ENCODE measurements at places on chromosomes 5 and 9.

GRCh38 chr5:9173281-9174048, 372.4 kb downstream of the SEMA5A start:
- no peak for DNase-seq

- DNase-seq = no peak
Measured at GRCh38 chr9:33223696-33224095, 16.3 kb upstream of the SPINK4 start.

- DNase-seq = peak; percentile 44
Measured at GRCh38 chr5:67010684-67011409, 185.8 kb downstream of the CD180 start.

DNA sequence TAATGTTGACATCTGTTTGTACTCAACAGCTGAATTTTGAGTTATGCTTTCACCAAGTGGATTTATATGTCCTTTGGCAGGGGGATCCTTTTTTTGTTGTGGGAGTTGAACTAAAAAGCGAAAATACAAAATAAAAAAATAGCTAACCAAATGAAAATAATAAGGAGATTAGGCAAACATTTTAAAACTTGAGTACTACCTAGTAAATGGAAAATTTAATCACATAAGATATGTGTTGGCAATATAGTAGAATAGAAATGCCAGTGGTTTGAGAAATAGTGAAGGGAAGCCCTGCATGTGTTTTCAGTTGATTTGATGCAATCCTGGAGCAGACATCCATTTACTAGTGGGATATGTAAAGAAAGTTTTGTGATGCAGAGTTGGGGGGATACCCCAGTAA, 98.0 kb downstream of the RASGRF2 start:
- DNase-seq = no peak

GRCh38 chr9:16869882-16870595, 431 bp downstream of the BNC2 start:
- DNase-seq = no peak

DNA sequence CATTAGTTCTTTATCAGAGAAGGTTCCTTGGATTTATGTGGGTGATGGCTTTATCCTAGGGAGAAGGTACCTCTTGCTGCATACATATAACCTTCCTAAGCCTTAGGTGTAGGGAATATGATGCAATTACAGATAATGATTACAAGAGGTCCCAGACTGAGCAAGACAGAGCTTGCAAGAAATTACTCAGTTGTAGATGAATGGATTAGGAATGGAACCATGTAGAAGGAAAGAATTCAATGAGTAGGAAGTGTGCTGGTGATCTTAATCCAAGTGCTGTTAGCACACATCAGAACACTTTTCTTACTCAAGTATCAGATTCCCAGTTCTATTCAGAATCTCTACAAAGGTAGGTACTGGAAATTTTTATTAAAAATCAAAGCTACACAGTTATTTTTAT, 2.5 kb downstream of the OR13F1 start:
- DNase-seq = no peak

DNA sequence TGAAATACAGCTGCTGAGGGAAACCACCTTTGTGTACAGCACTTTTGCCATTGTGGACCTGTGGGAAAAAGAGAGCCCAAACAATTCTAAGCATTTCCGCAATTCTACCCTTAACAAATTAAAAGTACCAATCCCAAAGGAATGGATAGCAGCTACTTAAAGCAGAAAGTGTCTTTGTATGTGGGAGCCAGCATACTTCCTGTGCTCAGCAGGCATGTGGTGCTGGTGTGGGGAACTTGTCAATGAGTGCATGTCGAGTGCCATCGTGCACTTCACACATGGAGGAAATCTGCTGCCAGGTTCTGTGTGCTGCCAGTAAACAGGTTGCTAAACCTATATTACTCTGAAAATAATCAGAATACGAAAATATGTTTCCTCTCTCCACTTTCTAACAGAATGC, 399.0 kb downstream of the LRRC70 start:
- no peak for DNase-seq

- DNase-seq = no peak
Measured at GRCh38 chr9:27112235-27112634, 3.2 kb downstream of the TEK start.

DNA sequence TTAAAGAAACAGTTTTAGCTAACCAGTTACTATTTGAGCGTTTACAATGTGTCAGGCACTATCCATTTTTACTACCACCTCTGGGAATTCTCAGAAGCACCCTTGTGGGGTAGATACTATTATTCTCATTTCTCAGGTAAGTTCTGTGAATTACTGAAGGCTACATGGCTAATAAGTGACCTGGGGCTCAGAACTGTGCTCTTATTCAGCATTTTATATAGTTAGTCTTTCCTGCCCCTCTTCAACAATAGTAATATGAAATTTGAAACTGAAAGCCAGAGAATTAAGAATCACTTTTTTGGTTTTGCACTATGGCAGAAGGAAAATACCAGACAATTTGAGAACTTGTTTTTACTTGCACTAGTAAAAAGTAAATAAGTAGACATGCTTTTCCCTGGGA, 11.8 kb downstream of the ELL2 start:
- DNase-seq = no peak

- DNase-seq = no peak
Measured at GRCh38 chr9:121266906-121267650, 884 bp upstream of the GSN start.

- no peak for DNase-seq
Measured at GRCh38 chr5:123097871-123098735, 9.1 kb downstream of the PRDM6 start.

GRCh38 chr9:69324549-69325401, at the start of gene ENTREP1:
ENTREP1 (plus strand) TSS chr9:69325215; CDS start chr9:69325310, 95 bp downstream.
- no peak for DNase-seq

DNA sequence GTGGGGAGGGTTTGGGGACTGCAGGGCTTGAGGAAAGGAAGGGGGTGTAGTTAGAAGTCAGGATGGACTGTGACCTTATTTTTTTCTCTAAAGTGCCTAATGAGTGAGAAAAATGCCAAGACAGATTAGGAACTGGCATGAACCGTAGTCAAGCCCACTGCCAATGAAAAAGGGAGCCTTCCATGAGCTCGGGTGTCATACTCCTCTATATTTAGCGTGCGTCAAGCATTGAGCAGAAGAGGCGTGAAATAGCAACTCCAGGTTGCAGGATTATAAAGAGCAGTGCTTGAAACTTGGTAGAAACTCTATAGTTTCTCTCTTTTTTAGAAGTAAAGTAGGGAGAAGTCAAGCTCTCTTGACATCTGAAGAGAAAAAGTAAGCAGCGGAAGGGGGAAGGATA, 1.8 kb downstream of the SGCD start:
- no peak for DNase-seq

DNA sequence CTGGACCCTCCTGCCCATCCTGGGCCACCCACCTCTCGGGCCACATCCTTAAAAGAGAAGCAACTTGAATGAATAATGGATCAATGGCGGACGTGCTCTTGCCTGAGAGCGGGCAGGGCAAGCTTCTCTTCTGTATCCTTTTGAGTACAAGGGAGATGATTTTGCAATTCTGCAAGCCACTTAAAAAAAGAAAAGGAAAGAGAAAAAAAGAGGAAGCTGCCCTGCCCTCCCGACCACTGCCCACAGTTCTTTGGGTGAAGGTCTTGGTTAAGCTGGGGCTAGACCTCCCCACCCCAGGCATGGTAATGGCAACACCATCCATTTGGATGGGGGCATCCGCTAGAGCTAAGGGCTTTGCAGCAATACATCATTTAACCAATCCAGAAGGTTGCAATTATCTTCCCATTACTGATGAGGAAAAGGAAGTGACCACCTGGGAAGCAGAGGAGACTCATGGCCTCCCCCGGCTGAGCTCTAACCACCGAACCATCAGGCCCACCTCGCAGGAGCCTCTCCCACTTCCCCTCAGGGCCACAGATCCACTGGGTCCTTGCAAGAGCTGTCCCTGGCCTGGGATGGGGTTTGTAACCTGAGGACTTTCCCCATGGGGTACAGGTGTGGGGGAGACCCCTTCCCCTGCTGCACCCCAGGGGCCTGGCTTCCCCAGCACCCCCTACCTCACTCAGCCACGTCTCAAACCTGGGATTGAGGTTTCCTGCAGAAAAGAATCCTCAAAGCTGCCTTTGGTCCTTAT, 27.8 kb upstream of the LAMC3 start:
- DNase-seq = no peak
